ENCODE measurements at places on chromosomes 4 and X.

DNA sequence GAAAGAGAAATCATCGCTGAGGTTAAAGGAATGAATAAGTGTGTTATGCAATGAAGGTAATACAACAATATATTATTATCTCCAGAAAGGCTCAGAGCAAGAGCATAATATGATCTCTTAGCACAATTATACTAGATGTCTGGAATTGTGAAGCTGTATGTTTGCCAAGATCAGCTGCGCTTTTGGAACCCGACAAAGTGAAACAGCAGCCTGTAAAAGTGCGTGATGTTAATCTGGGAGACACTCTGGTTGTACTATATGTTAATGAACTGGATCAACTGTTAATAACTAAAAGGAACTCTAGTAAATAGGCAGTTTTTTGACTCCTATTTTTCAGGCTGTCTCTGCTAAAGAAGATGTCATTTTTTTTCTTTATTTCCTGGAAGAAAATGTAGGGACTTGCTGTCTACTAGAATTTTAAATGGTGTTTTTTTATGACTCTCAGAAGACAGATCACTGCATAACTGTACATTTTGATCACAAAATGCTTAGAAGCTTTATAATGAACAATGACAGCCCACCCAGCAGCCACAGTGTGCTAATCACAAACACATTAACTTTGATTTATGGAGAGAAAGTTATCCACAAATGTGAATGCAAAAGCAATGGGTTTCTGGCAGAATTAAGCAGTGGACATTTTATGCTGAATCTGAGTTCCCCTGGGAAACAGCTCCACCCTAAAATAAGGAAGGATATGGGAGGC lies 50.2 kb downstream of the UGT2B28 start:
- no peak for DNase-seq

GRCh38 chrX:107542500-107542899 lies 85.8 kb upstream of the PRPS1 start:
- DNase-seq = no peak

GRCh38 chrX:13373027-13373426 lies 53.2 kb upstream of the ATXN3L start:
- no peak for DNase-seq

GRCh38 chr4:174553031-174553430 lies 30.7 kb upstream of the HPGD start:
- no peak for DNase-seq

DNA sequence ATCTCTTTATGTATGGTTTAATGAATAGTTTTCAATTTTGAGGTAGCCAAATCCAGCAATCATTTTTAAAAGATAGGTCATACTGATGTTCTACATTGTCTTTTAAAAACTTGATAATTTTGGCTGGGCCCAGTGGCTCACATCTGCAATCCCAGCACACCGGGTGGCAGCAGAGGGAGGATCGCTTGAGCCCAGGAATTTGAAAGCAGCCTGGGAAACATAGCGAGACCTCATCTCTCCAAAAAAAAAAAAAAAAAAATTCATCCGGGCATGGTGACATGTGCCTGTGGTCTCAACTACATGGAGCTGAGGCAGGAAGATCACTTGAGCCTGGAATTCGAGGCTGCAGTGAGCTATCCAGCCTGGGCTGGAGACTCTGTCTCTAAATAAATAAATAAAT lies 419.8 kb downstream of the GALNTL6 start:
- no peak for DNase-seq

GRCh38 chrX:8629871-8630270 lies 102.1 kb downstream of the ANOS1 start:
- no peak for DNase-seq
